CD14-positive monocyte (primary cell): ENCODE measurements at places on chromosomes 13 and 19.

- no peak for DNase-seq
Observed at GRCh38 chr13:30134578-30134977, 172.8 kb downstream of the KATNAL1 start.

DNA sequence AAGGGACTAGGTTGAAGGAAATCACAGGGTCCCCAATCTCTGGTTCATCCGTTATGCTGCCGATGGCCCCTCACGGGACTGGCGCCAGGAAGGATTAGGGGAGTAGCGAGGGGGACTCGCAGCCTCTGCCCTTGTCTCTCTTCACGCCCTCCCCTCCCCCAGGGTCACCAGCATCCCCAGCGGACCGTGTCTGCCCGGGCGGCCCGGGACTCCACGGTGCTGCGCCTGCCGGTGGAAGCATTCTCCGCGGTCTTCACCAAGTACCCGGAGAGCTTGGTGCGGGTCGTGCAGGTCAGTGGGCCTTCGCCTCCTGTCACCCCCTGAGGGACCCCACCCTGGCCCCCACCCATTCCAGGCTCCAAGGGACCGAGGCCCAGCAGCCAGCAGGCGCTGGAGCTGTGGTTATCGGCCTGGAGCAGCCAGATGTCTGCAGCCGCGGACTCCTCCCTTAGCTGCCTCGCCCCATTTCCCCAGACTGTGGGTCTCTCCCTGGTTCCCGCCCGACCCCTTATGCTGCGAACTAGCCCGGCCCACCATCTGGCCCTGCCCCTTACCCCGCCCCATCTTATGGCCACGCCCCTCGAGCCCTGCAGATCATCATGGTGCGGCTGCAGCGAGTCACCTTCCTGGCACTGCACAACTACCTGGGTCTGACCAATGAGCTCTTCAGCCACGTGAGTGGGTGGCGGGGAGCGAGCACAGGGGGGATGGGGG lies 5.4 kb downstream of the PNPLA6 start:
- no peak for DNase-seq

DNA sequence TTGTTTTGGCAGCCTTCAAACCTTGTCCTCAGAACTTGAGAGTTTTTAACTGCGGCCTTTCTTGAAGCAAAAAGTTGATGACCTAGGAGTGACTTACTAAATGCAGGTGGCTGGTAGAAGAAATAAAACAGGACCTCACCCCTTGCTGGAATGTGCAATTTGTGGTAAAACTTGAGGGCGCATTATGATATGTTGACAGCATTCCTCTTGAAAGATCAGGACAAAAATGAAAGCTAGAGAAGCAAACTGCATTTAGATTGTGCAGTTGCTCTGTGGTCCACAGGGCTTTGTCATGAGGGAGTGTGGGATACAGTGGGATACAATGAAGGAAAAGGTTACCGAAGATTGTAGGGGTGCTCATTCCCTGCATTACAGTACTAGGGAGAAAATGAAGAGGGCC lies 504.2 kb downstream of the GPC6 start:
- DNase-seq, result no peak

GRCh38 chr19:2618611-2619010 lies 83.9 kb downstream of the GNG7 start:
- peak; percentile 93 for DNase-seq

DNA sequence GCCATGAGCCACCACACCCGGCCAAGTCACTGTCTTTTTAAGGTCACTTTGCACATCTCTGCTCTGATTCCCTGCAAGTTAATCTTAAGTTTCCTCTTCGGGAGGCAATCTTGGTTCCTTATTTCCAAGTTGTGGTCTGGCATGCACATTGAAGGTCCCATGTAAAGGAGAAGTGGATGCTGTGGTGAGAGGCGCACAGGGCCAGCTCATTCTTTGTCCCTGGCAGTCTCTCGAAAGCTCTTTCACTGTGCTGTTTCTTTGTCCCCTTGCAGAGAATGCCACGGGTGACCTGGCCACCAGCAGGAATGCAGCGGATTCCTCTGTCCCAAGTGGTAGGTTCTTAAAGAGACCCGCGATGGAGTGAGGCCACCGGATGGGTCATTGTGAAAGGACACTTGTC lies 16.4 kb upstream of the C19orf33 start:
- peak; percentile 81 for DNase-seq

DNA sequence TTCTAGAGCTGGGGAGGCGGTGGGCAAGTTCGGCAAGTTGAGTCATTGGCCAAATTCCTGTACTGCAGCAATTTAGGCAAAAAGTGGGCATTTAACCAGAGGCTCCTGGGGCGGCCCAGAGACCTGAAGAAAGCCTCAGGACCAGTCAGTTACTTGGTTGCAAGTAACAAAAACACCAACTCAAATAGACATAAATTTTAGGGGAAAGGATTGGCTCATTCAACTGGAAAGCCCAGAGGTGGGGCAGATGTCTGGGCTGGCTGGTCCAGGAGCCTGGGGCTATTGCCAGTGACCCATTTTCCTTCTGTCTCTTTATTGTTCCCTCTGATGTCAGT lies 97.1 kb downstream of the SIPA1L3 start:
- no peak for DNase-seq

GRCh38 chr19:35458731-35459391 lies 10.8 kb downstream of the FFAR2 start:
- DNase-seq, result peak; percentile 77

DNA sequence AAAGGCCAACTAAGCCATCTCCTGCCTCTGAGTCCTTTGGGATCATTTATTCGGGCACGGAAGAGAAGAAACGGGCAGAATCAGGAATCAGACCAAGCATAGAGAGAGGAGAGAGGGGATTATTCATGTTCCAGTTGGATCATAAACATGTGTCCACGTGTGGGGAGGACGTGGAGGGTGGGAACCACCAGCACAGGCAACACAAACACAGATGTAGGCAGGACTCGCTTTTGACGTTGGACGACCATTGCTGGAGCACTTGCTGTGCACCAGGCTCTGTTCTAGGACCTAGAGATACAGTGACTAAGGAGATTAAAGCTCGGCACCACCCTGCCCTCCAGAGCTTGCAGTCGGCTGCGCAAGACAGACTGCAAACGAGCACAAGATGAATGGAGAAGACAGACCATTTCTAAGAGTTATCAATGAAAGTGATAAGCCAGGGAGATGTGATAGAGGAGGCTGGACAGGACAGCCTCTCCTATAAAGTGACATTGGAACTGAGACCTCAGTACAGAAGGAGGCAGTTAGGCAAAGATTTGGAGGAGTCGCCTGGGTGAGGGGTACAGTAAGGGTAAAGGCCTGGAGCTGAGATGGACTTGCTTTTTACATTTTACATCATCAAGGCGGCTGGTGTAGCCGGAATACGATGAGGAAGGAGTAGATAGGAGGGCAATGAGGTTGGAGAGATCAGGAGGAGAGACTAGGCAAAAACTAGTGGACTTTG lies 716 bp downstream of the SH2D3A start:
- DNase-seq, result no peak

GRCh38 chr19:19468424-19469050 lies 46.8 kb downstream of the TSSK6 start:
- DNase-seq, result no peak

- no peak for DNase-seq
Observed at GRCh38 chr19:51079481-51080110, 3.1 kb downstream of the KLK14 start.

GRCh38 chr19:13931391-13932148 lies 6.6 kb downstream of the PODNL1 start:
- no peak for DNase-seq

DNA sequence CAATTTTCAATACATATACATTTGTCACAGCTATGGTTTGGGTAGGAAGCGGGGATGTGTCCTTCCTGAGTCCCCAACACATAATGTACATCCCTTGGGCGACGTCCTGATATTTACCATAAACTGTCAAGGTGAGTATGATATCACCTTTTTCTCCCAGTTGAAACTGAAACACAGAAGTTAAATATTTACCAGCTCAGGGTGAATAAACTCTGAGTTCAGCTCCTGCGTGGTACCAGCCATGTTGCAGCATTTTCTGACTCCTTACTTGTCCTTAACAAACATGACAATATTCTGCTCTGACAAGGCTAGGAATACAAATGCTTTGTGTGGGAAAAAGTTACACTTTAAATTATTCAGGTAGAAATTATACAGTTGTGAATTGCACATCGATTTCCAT lies 294.2 kb downstream of the TEX29 start:
- no peak for DNase-seq
